Smooth muscle cell of the umbilical artery (primary cell): ENCODE measurements at places on chromosomes 6 and 20. TPM values are rescaled to one million over a fixed set of nuclear protein-coding genes. Genes with fewer than 3 reads are reported as not detected.

The STXBP5 gene
- total RNA-seq: 46.0 and 56.8 TPM in 2 replicates

The MMP24 gene
- total RNA-seq: 0.89 and 1.0 TPM in 2 replicates

The GPLD1 gene
- under 0.01 and 0.32 TPM in 2 replicates for total RNA-seq

The IMPG1 gene
- not detected in 2 replicates for total RNA-seq

The SENP6 gene
- total RNA-seq: 73.6 and 83.7 TPM in 2 replicates

The LY86 gene
- not detected in 2 replicates for total RNA-seq

The TREML2 gene
- not detected in 2 replicates for total RNA-seq

The XKR7 gene
- under 0.01 TPM in 1 of 2 replicates, not detected in the other for total RNA-seq

The METTL24 gene
- not detected in 2 replicates for total RNA-seq

The ELOVL2 gene
- 0.65 and 0.89 TPM in 2 replicates for total RNA-seq

The AURKA gene
- 4.8 and 29.4 TPM in 2 replicates for total RNA-seq

The MOG gene
- not detected in 2 replicates for total RNA-seq

The PPT2 gene
- 16.3 and 16.6 TPM in 2 replicates for total RNA-seq

The HLA-DRA gene
- not detected in 2 replicates for total RNA-seq

The GGTLC1 gene
- total RNA-seq: not detected in 2 replicates

The TREM1 gene
- total RNA-seq: 0.42 and 5.3 TPM in 2 replicates

The ELOVL4 gene
- total RNA-seq: 7.1 and 7.6 TPM in 2 replicates

The PI16 gene
- 0.23 and 0.59 TPM in 2 replicates for total RNA-seq

The GSTA3 gene
- total RNA-seq: not detected in 2 replicates

The HLA-G gene
- total RNA-seq: not detected in 2 replicates

The GPR6 gene
- total RNA-seq: not detected in 2 replicates
